Left renal cortex interstitium (tissue), 4 donors: ENCODE measurements at places on chromosomes 7 and 10.

DNA sequence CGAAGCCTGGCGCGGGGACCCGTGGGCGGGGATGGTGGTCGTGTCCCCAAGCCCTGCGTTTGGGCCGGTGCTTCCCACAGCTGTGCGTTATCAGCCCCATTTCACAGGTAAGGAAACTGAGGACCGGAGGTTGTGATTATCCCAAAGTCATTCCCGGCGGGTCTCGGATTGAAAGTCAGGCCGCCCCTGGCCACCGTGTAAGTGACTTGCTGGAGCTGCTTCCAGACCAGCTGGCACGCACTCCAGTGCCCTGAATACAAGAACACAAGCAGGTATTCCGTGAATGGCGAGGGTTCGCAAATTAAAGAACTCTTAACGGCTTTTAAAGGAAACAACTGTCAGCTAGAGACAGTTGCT lies 675 bp upstream of the ATE1 start:
- DNase-seq, result no peak

GRCh38 chr7:84226759-84227158 lies 32.2 kb upstream of the SEMA3A start:
- DNase-seq, result no peak

DNA sequence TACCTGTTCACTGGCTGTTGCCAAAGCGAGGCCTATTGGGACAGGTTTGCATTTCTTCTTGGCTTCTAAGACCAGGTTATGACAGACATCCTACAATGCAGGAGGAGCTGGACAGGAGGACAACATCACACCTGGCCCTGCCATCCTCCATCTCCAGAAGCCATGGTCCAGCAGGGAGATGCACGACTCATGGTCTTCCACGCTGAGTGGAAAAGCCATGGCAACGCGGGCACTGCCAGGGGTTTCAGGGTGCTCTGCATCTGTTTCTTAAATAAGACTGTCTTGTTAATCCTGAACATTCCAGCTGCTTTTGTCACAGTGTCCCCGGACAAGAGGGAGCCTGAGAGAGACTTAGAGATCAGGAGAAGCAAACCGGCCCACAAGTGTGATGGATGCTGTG lies 40.3 kb downstream of the CLRN3 start:
- no peak for DNase-seq

GRCh38 chr7:17307000-17307399 lies 8.5 kb downstream of the AHR start:
- DNase-seq, result no peak

GRCh38 chr7:121187222-121187621 lies 141.6 kb upstream of the WNT16 start:
- no peak for DNase-seq
